ENCODE measurements at places on chromosomes 11 and 22.

DNA sequence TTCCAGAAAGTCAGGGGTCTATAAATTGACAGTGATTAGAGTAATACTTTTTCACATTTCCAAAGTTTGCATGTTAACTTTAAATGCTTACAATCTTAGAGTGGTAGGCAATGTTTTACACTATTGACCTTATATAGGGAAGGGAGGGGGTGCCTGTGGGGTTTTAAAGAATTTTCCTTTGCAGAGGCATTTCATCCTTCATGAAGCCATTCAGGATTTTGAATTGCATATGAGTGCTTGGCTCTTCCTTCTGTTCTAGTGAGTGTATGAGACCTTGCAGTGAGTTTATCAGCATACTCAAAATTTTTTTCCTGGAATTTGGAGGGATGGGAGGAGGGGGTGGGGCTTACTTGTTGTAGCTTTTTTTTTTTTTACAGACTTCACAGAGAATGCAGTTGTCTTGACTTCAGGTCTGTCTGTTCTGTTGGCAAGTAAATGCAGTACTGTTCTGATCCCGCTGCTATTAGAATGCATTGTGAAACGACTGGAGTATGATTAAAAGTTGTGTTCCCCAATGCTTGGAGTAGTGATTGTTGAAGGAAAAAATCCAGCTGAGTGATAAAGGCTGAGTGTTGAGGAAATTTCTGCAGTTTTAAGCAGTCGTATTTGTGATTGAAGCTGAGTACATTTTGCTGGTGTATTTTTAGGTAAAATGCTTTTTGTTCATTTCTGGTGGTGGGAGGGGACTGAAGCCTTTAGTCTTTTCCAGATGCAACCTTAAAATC lies 5.3 kb downstream of the MALAT1 start:
- DNase-seq = no peak

- no peak for DNase-seq
Observed at GRCh38 chr11:85672105-85672902, 7.4 kb upstream of the CREBZF start.

DNA sequence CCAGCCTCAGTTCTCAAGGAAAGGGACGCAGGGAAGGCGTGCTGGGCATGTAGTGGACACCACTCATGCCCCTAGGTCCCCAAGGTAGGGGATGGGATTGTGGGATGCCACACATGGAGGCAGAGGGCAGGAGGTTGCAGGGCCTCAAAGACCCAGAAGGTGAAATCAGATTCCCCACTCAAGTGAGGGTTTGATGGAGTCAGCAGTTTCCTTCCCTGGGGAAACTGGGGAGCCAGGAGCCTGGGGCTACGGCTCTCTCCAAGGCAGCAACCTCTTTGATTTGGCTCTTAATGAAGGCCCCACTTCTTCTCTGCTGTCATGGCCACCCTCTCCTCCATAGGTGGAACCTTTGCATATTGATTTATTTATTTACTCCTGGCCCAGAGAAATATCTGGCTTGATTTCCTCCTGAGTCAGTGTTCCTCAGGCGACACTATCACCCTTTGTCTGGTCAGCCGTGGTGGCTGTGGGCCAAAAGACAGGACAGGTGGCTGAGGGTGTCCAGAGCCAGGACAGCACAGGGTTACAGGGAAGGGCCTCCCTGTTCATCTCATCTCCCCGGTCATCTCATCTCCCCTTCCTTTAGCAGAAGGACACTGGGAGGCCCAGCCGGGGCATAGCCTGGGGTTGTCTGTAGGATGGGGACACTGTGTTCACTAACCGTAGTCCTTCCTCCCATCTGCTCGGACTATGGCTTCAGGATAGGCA lies 9.6 kb downstream of the GNAZ start:
- DNase-seq = no peak

DNA sequence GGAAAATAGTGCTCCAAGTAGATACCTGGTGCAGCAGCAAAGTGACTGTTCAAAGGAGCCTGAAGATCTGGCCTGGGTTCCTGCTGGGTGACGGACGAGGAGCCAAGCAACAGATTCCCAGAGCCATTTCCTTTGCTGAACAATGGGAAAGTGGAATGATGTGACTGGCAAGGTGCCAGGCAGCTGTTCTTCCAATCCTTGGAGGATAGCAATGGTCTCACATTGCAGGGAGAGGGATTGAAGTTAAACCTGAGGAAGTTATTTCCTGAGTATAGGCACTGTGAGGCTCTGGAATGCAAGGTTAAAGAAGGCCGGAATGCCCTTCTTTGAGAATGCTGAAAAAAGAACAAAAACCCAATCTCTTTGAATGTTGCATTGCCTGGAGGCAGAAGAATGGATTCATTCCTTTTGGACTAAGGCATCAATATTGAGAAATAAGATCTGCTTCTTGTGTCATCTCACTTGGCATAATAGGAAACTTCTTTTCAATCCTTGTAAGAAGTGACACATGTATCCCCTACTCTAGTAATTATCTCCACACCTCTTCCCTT lies 223.8 kb downstream of the BLID start:
- no peak for DNase-seq

DNA sequence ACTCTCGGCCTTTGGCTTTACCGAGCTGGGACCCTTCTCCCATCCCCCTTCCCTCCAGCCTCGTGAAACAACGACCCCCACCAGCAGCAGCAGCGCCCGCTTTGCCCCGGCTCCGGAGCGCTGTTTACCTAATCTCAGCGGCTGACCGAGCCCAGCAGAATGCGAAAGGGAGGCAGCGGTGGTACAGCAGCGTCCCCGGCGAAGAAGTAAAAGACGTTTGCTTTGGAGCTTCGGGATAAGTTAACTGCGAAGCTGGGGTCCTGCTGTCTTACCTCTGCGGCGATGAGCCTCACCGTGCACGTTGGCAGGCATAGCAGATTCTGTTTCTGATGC lies 2.0 kb upstream of the LARGE1 start:
- no peak for DNase-seq

DNA sequence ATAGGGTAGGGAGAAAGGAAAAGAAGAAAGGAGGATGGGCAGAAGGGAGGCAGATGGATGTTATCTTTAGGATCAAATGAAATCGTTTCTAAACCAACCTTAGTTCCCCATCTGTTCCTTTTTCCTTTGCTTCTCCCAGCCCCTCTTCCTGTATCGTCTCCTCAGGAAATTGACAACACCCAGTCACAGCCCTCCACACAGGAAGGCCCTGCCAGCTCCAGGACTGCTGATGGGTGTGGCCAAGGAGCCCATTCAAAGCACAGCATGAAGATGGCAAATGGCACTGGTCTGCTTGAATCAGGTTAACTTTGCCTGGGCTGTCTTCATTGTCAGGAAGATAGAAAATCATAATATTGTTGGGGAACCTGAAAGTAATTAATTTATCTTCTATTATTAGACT lies 164.8 kb downstream of the C11orf87 start:
- DNase-seq = no peak

Data from frontal cortex (tissue), 4 donors.